ENCODE measurements at places on chromosomes 3 and 15.

- DNase-seq: no peak
These were observed 228.0 kb downstream of the MBNL1 start for GRCh38 chr3:152496716-152497115.

- no peak for DNase-seq
These were observed 730.2 kb upstream of the DPPA4 start for GRCh38 chr3:110067527-110067926.

DNA sequence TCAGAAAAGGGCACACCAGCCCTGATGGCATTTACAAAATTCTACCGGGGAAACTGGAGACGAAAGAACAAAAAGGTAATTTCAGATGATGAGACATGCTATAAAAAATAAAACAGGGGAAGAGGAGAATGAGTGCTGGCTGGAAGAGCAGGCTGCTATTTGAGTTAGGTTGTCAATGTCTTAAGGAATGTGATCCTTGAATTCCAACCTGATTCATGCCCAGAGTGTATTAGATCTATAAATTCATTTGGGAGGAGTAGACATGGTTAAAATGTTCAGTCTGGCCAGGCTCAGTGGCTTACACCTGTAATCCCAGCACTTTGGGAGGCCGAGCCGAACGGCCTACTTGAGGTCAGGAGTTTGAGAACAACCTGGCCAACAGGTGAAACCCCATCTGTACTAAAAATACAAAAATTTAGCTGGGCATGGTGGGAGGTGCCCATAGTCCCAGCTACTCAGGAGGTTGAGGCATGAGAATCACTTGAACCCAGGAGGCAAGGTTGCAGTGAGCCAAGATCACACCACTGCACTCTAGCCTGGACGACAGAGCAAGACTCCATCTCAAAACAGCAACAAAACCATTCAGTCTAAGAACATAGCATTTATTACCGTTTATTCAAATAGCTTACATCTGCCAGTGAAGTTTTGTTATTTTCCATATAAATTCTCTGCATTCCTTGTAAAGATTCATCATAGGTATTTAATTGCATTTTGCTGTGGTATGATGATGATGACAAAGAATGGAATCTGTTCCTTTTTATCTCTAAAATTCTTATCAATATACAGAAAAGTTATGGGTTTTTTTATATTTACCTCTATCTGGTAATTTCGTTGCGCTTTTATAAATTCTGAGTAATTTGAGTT lies 126.7 kb upstream of the NR2E3 start:
- DNase-seq: no peak

DNA sequence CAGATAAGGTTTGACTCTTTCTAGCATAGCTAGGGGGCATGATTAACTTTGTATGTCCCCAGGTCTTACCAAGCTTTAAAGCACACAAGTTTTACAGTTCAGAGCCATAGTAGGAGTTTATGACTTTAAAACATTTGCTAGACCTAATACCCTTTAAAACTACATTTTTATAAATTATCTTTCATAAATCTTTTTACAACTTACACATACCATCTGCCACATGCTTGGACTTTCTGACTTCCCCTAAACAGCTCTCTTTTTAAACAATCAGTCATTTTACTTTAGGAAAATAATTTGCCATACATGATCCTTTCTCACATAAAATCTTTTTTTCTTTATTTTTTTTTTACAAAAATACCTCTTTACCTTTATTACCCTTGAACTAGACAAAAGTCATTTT lies 735.3 kb upstream of the CADM2 start:
- no peak for DNase-seq

DNA sequence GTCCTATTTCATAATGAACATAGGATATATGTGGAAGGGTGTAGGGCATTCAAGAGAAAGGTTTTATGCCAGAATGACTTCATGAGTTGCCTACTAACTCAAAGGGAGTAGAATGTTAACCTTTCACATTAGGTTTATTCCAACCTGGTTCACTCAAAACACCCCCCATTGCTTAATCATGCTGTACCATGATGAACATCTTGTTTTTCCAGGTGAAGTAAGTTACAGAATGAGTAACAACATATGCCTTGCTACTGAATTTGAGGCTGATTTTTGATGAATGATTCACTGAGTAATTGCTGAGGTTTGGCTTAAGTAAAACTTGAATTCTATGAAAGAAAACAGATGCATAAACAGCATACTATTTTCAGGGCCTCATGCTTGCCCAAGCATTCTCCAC lies 5.9 kb upstream of the CLDN16 start:
- DNase-seq: no peak

DNA sequence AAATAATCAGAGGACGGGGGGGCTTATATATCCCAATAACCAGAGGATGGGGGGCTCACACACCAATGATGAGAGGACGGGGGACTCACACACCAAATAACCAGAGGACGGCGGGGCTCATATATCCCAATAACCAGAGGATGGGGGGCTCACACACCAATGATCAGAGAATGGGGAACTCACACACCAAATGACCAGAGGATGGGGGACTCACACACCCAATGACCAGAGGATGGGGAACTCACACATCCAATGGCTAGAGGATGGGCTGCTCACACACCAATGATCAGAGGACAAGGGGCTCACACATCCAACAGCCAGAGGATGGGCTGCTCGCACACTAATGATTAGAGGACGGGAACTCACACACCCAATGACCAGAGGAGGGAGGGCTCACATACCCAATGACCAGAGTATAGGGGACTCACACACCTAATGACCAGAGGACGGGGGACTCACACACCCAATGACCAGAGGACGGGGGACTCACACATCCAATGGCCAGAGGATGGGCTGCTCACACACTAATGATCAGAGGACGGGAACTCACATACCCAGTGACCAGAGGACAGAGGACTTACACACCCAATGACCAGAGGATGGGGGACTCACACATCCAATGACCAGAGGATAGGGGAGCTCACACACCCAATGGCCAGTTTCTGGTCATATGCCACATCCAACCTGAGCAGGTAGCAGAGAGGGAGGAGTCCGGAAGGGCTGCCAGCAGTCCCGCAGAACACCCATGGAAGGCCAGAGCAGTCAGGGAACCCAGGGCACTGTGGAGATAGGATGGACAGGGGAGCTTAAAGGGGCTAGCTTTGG lies 10.6 kb downstream of the RAB6B start:
- no peak for DNase-seq

DNA sequence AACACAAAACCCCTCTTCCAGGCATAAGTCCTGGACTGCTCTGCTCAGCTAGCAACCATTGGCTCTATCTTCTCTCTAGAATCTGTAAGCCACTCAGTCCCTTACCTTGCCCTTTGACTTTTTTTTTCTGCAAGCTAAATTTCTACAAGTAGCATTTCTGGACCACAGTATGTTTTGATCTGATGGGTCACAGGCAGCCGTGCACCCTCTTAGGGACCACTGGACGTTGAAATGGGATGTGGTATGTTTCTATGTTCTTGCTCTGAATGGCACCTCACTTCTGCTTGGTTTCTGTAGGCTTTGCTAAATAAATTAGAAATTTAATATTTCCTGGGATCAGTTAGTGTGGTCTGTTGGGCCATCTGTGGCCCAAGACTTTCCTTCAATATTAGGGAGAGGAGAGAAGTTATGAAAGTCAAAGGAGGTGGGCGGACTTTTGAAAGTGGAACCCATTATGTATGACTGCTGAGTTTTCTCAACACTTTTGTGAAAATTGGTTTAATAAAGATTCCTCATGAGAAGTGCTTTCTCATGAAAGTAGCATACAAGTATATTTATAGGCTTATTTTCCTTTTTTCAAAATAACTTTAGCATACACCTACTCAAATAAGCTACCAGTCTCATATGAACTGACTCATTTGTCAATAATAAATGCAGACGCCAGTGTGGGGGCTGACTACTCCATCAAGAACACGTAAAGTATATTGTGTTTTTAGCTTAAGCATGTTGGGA lies 18.4 kb upstream of the TIPARP start:
- peak; percentile 81 for DNase-seq

- peak; percentile 76 for DNase-seq
These were observed at the start of gene SEMA4B for GRCh38 chr15:90201130-90201943. Gene SEMA4B (plus strand): TSS chr15:90201330. CDS start chr15:90201579, 249 bp downstream.

DNA sequence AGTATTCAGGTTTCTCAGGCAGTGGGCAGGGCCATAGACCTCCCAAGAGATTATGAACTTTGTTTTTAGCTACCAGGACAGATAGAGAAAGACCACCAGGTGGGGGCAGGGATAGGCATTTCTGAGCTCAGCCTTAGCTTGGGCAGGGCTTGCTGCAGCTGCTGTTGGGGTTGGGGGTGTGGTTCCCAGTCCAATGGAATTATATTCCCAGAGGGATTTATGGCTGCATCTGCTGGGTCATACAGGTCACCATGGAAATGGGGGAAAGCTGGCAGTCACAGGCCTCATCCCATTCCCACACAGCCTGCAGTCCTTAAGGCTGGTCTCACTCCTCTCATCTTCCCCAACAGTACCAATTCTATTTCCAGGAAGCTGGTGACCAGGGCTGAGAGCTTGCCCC lies 144.6 kb upstream of the ZPLD1 start:
- no peak for DNase-seq

- DNase-seq: no peak
These were observed 80.1 kb downstream of the ST8SIA2 start for GRCh38 chr15:92473756-92474155.

DNA sequence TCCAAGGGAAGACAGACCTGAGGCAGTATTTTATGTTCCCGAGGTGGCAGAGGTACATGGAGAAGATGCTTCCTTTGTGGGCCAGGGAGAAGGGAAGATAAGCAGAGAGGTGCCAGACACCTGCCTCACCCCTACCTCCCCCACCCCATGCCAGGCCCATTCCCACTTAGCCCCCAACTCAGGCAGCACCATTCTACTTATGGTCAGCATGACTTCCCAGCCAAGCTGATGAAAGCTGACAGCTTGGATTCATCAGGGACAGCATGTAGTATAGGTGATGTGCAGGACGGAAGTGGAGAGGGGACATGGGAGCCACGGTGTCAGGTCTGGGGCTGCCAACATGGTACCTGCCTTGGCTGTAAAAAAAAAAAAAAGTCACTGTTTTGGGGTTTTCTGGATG lies 57.5 kb upstream of the CSPG4 start:
- DNase-seq: no peak

- DNase-seq: no peak
These were observed 648.7 kb upstream of the CCDC54 start for GRCh38 chr3:106728315-106729098.

DNA sequence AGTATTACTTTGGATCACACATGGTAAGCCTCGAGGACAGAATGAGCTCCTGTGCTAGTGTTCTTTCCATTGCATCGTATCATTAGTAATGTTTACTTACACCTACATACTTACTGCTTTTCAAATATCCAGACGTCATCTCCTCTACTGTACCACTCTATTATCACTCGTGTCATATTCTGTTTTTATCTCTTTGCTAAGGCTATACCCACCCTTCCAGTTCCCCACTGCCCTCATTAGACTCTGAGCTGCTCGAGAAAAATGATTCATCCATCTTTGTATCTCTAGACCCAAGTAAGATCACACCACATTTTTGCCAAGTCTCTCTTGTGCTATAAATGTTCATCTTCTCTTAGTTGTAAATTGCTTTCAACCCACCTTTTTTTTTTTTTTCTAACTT lies 245.7 kb downstream of the TIGIT start:
- DNase-seq: no peak

DNA sequence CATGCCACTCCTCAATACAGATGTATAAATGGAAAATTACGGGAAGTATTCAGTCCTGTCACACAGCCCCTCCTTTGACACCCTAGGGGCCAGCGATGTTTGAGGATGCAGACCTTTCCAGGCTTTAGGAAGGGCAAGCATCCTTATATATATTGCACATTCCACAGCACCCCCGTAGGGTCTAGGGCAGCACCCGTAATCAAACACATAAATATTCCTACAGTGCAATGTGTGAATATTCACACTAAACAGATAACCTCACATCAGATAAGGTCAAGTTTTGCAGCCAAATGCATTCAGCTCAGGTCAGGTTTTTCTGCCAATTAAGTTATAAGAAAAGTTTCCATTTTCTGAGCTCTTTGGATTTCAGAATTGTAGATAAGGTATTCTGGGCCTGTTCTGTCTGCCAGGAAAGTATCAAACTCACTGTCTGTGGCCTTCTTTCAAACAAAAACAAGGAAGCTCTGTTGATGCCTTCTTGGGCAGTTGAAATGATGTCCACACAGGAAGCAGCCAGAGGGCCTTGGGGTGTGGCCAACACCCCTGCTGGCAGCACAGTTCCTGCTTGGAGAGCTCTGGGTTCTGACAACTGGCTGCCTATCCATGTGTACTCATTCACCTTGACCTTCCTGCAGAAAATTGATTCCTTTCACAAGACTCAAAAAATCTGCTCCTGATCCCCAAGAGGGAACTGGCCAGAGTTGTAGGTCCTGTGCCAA lies 427.0 kb downstream of the NTRK3 start:
- peak; percentile 13 for DNase-seq

DNA sequence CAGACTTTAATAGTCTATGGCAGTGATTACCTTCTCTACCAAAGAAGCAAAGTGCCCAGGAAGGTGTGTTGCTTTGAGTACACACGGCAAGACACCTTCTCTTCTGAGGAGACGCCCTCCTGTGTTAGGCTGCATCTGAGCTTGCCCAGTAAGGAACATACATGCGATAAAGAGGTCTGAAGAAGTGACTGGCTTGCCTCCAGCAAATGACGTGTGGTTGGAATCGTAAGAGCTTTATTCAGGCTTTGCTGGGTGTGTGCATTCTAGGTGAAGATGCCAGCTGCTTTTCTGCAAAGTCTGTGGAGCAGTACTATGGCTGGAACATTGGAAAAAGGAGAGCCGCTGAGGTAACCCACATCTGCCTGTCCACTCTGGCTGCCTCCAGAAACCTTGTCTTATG lies 22.4 kb downstream of the MAP6D1 start:
- no peak for DNase-seq

DNA sequence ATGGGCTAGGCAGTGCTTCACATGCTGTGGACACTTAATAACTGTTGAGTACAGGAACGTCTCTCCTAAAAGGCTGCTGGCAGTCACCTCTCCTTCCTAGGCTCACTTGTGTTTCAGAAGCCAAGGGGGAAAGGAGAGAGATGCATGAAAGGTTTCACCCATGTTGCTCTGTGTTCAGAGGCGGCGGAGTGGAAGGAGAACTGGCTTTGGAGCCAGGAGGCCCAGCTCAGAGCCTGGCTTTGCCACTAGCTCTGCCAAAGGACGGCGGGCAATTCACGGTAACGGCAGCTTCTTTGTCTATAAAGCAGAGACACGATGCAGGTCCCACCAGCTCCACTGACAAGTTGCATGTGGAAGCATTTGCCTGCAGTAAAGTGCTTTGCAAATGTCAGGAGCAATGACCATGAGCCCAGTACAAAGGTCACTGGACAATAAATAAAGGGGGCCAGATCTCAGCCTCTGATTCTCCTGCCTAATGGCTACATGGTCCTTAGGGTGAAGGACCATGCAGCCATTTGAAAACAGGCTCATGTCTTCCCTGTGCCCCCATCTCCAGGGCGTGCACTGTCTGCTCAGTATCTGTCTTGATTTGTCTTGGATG lies 171.7 kb upstream of the TLE3 start:
- DNase-seq: no peak

GRCh38 chr3:129001101-129001805 lies at the start of gene EFCC1:
Gene EFCC1 (plus strand): TSS chr3:129001304. CDS start chr3:129001629, 325 bp downstream.
- no peak for DNase-seq

GRCh38 chr3:141386611-141387111 lies 18.4 kb downstream of the ZBTB38 start:
- peak; percentile 44 for DNase-seq

- no peak for DNase-seq
These were observed 38.7 kb downstream of the SPINK8 start for GRCh38 chr3:48294611-48295263.

Data from inflammatory macrophage treated with lipopolysaccharide for 4 hours (primary cell).